ENCODE measurements at places on chromosomes 13 and 19.

- DNase-seq, result peak; percentile 18
These were observed 260.0 kb downstream of the FGF14 start for GRCh38 chr13:102141625-102142472.

DNA sequence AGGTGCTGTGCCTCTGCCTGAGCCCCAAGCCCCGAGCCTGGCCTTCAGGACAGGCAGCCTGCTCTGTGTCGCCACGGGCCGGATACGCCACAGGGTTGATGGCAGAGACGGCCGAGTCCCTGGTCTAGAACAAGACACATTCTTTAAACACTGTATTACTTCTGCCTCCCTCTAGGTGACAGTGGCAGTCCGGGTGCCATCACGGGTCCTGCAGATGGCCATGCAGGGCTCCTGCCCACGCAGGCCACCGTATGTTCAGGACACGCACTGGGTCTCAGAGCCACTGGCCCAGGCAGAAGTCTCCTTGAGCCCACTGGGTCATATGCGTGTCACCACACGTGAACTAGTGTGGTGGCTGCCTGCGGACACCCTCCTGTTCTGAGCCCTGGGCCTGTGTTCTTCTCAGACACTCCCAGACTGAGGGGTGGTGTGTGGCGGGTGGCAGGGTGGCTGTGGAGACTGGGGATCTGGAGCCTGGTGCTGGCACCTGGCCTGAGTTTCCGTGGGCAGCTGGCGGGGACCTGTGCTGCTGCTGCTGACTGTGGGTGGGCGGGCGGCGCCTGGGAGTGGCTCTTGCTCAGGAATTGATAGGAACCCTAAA, 4.4 kb downstream of the PLEKHJ1 start:
- DNase-seq, result no peak

GRCh38 chr19:50460161-50460765, 16.0 kb upstream of the EMC10 start:
- peak; percentile 75 for DNase-seq

GRCh38 chr13:27489456-27489855, 39.1 kb upstream of the MTIF3 start:
- no peak for DNase-seq

DNA sequence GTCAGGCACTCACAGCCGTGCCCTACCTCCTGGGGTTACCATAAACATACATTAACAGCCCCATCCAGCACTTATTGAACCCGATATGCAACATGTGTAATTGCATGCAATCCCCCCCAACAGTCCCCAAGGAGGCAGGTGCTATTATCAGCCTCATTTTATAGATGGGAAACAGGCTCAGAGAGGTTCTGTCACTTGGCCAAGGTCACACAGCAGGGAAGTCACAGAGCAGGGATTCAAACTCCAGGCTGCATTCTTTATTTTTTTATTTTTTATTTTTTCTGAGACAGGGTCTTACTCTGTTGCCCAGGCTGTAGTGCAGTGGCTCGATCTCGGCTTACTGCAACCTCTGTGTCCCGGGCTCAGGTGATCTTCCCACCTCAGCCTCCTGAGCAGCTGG, 38.4 kb upstream of the TNFAIP8L1 start:
- DNase-seq, result no peak

DNA sequence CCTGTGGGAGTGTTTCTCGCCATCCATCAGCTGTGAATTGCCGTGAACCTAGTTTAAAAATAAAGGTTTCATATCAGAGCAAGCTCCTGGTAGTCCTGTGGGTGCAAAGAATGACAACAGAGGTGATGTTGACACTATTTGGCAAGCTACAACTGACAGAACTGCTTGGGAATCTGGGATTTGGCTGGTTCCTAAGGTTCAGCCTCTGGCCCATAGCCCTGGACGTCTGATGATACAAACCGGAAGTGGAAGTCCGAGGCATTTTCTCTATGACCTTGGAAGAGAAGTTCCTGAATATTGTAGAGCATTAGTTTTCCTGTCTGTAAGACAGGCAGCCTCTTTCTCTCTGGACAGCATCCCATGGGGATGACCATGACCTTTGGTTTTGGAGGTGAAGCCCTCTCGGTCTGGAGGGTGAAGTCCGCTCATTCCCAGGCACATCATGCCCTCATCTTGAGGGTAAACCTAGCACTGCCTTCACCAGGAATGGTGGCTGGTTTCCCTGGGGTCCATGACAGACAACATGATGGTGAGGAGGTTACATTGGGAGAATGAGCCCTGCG, 29.1 kb downstream of the GATAD2A start:
- no peak for DNase-seq

DNA sequence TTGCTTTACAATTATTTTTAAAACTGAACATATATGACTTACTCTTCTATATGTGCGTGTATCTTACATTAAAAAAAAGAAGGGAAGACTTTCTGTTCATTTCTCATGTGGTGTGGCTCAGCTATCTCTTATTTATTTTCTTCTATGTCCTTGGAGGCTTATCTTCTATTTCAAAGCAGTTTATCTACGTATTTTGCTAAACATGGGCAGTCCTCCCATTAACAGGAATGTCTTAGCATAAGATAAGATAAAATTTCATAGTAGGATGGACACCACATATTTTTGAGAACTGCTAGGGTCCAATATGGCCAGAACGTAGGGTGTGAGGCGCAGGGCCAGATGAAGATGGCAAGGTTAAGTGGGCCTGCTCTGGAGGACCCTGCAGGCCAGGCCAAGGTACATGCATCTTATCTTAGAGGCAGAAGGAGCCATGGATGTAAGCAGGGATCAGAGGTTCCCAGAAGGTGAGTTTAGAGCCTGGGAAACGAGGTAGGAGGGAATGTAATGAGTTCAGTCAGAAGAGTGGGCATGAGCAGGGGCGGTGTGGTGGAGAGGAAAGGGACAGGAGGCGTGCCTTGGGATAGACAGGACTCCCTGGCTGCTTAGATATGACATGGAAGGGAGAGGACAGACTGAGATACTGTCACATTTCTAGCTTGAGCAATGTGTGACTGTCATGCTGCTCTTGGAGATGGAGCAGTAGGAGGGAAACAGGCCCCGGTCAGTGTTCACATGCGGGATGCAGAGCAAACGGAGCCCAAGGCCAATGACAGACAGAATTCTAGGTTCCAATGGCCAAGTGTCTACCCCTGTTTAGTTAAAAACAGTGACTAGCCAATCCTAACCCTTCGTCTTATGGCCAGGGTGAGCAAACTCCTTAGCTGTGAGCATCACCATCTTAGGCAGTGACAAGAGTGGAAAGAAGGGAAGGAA, 68.6 kb upstream of the MEDAG start:
- no peak for DNase-seq

DNA sequence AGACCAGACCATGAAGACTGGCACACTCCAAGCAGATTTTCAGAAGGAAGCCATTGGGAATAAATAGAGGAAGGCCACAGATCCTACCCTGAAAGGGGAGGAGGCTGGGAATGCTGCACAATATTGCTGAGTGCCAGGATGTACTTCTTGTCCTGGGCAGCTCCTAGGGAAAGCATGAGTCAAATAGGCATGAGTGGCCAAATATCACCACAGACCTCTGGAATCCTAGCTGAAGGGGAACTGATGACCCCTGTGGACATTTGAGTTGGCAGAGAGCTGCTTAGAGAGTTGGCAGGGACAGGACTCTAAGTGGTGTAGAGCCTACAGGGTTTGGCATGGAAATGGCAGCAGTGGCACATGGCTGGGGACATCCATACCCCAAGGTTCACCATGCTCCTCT, 234.3 kb upstream of the TRPC4 start:
- no peak for DNase-seq

GRCh38 chr13:76214001-76214400, 577.9 kb downstream of the LMO7 start:
- DNase-seq, result no peak

GRCh38 chr13:98947925-98948324, 29.9 kb downstream of the DOCK9 start:
- DNase-seq, result no peak

DNA sequence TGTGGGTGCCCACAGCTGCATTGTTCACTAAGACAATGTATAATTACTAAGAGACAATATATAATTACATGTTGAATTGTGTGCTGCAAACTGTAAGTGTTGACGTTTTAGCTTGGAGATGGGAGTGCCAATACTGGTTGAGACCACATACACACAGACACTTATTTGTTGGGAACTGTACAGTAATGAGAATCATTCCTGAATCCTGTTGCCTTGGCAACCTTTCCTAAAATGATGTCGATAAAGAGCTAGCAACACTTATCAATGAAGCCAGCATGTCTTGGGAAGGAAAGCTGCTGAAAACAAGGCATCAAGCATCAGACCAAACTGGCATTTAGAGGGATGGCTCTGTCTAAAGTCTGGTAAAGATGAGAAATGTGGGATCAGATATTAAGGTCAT, 51.3 kb downstream of the PCDH8 start:
- no peak for DNase-seq

GRCh38 chr13:111665691-111666095, 345.3 kb downstream of the TEX29 start:
- DNase-seq, result no peak

DNA sequence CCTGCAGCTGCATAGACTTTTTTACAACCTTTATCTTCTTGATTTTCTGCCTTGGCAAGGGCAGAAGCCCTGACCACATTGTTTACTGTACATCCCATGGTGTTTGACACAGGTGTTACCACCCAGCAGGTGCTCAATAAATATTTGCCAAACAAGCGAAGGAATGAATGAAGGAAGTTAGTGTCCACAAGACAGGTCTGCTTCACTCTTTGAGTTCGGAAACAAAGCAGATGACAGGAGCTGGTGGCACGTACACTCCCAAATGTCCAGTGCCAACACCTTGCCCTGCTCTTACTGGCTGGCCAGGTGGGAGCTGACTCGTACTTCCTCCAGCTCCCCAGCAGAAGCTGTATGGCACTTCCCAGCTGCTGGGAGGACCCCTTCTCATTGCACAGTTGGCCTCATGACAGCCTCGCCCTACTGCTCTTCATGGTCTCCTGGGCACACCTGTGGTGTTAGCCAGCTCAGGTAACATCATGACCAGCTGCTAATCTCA, 22.0 kb upstream of the MUC16 start:
- DNase-seq, result no peak
